Activated CD4-positive, alpha-beta memory T cell treated with anti-CD3 and anti-CD28 coated beads for 36 hours (primary cell): ENCODE measurements at places on chromosomes 11 and 22. TPM values are rescaled to one million over a fixed set of nuclear protein-coding genes. Genes with fewer than 3 reads are reported as not detected.

GRCh38 chr11:1295591-1295990, 13.8 kb downstream of the TOLLIP start:
- H3K27me3 ChIP-seq, result no peaks in the 10 kb centered on the region
- H3K4me3 ChIP-seq, result no peak overlapping the region
- no peaks in the 10 kb centered on the region for H3K36me3 ChIP-seq
- H3K27ac ChIP-seq, result no peak overlapping the region
- peaks cover 2% of the 10 kb centered on the region for H3K4me1 ChIP-seq

- no peak overlapping the region for H3K27ac ChIP-seq
- no peak for DNase-seq
- peaks cover 12% of the 10 kb centered on the region for H3K27me3 ChIP-seq
- no peaks in the 10 kb centered on the region for H3K36me3 ChIP-seq
- H3K4me1 ChIP-seq, result no peaks in the 10 kb centered on the region
- H3K4me3 ChIP-seq, result no peak overlapping the region
Observed at GRCh38 chr22:43402128-43402527, 9.7 kb upstream of the MPPED1 start.

DNA sequence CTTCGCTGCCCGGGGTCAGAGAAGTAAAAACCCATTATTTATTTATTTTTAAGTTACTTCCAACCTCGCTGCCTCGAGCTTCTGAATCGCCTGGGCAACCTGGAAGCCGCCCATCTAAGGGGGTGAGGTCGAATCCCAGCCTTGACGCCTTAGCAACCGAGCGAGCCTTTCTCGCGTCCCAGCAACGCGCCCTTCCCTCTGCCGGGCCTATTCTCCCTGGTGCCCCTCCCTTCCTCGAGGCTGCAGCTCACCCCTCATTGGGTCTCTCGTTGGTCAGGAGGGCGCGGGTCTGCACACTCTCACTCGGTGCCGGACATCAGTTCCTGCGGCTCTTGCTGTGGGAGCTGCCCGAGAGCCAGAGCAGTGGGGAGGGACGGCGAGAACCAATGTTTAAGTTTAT, at the start of gene CCDC81:
Gene CCDC81, plus strand, starts transcription at position 302 of the 400 bp plus-strand sequence. CDS start 277 bp downstream, outside the sequence.
- DNase-seq, result no peak
- H3K27me3 ChIP-seq, result peaks cover 9% of the 10 kb centered on the region
- H3K27ac ChIP-seq, result no peak within 1 kb of the TSS
- peaks cover 1% of the 10 kb centered on the region for H3K36me3 ChIP-seq
- peaks cover 4% of the 10 kb centered on the region for H3K4me1 ChIP-seq
- H3K4me3 ChIP-seq, result no peak within 1 kb of the TSS

DNA sequence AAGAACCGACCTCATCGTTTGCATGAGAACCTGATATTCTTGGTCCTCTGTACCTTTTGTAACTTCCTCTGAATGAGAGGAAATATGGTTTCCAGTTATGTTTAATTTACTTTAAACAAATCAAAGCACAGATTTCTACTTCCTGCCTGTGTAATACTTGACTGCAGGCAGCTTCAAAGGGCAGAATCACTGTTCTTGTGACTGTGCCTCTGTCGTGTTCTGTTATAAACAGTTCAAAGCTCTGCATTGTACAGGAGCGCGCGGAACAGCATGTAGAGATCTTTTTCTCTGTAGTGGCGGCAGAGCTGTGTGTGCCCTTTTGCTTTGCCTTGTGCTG, 73.2 kb upstream of the CLDN5 start:
- no peak overlapping the region for H3K4me3 ChIP-seq
- no peaks in the 10 kb centered on the region for H3K27me3 ChIP-seq
- H3K36me3 ChIP-seq, result no peaks in the 10 kb centered on the region
- peaks cover 34% of the 10 kb centered on the region for H3K4me1 ChIP-seq
- H3K27ac ChIP-seq, result peak overlapping the region; percentile 72

LRRC32 gene
- 11.2 TPM for total RNA-seq

- no peak overlapping the region for H3K4me3 ChIP-seq
- H3K4me1 ChIP-seq, result peaks cover 2% of the 10 kb centered on the region
- no peaks in the 10 kb centered on the region for H3K27me3 ChIP-seq
- H3K27ac ChIP-seq, result no peak overlapping the region
- no peak for DNase-seq
Observed at GRCh38 chr11:118660681-118661424, 18.6 kb downstream of the TREH start.

SLC22A9 gene
- not detected for total RNA-seq

GRCh38 chr11:102914238-102915043, 39.7 kb upstream of the MMP12 start:
- no peak overlapping the region for H3K4me3 ChIP-seq
- H3K27ac ChIP-seq, result no peak overlapping the region
- peak; percentile 10 for DNase-seq
- no peaks in the 10 kb centered on the region for H3K36me3 ChIP-seq
- H3K4me1 ChIP-seq, result no peaks in the 10 kb centered on the region

- H3K4me1 ChIP-seq, result no peaks in the 10 kb centered on the region
- H3K27me3 ChIP-seq, result peaks cover 6% of the 10 kb centered on the region
- peak; percentile 53 for DNase-seq
- H3K4me3 ChIP-seq, result no peak overlapping the region
Observed at GRCh38 chr11:107916671-107917241, 11.5 kb upstream of the RAB39A start.

CALCA gene
- total RNA-seq, result not detected

- DNase-seq, result no peak
- H3K4me3 ChIP-seq, result no peak overlapping the region
- H3K27ac ChIP-seq, result no peak overlapping the region
- H3K36me3 ChIP-seq, result no peaks in the 10 kb centered on the region
- H3K27me3 ChIP-seq, result no peaks in the 10 kb centered on the region
- peaks cover 14% of the 10 kb centered on the region for H3K4me1 ChIP-seq
Observed at GRCh38 chr22:43018615-43019014, 3.7 kb upstream of the PACSIN2 start.

SMCO4 gene
- 40.9 TPM for total RNA-seq

ENTHD1 gene
- 0.95 TPM for total RNA-seq

DNA sequence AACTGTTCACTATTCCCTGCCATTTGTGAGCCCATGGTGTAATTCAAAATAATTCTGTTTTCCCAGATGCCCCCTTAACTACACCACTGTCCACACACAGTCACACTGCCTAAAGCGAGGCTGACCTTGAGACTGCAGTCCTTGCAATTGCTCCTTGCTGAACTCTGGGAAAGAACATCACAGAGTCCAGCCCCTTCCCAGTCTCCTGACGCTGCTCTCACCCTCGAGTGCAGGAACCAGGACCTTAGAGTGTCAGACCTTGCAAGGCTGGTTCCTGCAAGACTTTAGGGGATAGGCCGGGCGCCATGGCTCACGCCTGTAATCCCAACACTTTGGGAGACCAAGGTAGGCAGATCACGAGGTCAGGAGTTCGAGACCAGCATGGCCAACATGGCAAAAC, 33.6 kb downstream of the AHNAK start:
- H3K36me3 ChIP-seq, result peaks cover 8% of the 10 kb centered on the region
- H3K27ac ChIP-seq, result no peak overlapping the region
- H3K4me1 ChIP-seq, result peaks cover 11% of the 10 kb centered on the region
- H3K27me3 ChIP-seq, result no peaks in the 10 kb centered on the region
